Midbrain (tissue), 1 donor: ENCODE measurements at places on chromosomes 2 and 18.

GRCh38 chr2:9207641-9208311, 1.2 kb downstream of the ASAP2 start:
- no peak for DNase-seq

DNA sequence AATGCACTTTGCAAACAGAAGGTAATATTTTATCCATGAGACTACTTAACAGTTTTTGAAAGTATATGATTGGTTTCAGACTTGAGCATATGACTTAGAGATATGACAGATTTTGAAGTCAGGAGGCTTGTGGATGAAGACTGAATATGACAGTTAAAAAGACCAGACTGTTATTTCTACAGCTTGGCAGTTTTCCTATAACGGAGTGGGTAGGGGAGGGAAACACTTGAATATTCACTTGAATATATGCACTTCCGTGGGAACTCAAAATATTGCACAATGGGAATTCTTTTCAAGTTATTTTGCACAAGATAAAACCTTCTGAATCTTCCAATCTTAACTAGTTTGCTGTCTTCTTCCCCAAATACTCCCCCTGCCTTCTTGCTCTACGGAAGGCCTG, 64.6 kb upstream of the ACKR3 start:
- no peak for DNase-seq

DNA sequence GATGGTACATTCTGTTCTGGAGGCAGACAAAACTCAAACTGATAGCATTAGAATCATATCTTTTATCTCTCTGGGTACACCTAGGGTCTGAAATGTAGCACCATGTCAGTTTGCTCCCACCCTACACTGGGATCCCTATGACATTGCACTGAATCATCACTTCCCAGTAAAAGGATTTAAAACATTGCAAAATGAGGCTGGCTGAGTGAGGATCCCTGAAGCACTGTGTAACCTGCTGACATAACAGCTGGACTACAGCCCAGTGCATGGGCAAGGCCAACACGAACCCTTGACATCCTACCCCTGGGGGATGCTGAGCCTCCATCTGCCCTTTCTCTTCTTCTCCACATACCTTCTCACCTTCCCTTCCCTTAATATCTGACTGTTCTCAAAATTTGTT, 253.2 kb downstream of the TTC32 start:
- DNase-seq, result no peak

- DNase-seq, result no peak
Measured at GRCh38 chr2:85911097-85911496, 22.3 kb upstream of the ST3GAL5 start.

DNA sequence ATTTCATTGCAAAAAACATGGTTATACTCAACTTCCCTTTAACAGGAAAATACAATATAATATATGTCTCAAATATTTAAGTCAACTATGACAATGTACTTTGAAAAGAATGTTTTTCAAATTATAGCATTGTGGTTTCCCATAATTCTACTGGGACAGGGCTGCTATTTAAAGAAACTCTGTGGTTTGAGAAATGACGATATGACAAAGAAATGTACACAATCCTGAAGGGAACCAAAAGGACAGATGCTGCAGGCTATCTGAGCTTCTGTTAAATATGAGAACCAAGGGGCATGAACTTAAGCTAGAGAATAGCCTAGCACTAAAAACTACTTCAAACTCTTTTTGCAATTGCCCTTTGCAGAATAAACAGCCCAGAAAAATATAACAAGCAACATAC, 415.9 kb downstream of the GRB14 start:
- no peak for DNase-seq

GRCh38 chr2:12057436-12058166, 311.2 kb downstream of the LPIN1 start:
- no peak for DNase-seq

DNA sequence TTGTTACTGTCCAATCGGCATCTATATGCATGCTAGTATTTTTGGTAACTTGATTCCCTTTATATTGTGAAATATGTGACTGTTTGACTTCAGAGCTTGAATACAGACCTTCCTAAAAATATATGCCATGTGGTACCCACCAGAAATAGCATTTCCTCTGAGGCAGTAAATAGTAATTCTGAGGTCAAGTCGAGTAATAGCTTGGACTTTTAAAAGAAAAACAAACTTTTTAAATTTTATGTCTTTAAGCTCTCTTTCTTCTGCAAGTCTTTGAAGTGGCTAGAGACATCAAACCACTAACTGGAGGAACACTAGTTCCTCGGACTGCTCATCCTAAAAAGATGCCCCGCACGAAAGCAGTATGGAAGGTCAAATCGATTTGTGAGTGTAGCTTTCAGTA, 396.8 kb upstream of the SLC14A2 start:
- DNase-seq, result no peak

DNA sequence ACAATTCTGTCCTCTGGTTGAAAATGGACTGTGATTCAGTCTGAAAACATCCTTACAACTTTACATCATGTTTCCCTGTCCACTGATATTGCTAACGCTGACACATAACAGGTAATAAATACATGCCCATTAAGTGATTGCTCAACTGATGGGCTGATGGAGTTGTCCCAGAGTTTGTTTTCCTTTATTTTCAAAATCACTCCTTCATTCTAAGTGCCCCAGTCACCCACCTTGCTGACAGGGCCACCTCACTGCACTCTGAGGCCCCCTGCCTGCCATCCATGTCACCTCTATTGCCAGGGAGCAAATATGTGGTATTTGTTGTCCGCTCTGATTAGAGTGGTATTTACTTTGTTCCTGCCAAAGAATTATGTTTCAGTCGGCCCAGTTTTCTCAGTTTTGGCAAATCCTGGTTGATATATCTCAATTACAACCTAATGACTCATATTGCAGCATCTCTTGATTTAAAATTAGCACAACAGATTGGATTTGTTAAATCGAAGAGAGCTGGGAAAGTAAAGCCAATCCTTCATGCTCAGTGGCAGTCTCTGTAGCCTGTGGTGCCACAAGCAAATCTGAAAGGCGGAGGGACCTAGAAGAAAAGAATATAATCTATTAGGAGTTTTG, 105.1 kb downstream of the RDH14 start:
- no peak for DNase-seq

- DNase-seq, result peak; percentile 54
Measured at GRCh38 chr18:34809451-34810072, 99.5 kb downstream of the DTNA start.

DNA sequence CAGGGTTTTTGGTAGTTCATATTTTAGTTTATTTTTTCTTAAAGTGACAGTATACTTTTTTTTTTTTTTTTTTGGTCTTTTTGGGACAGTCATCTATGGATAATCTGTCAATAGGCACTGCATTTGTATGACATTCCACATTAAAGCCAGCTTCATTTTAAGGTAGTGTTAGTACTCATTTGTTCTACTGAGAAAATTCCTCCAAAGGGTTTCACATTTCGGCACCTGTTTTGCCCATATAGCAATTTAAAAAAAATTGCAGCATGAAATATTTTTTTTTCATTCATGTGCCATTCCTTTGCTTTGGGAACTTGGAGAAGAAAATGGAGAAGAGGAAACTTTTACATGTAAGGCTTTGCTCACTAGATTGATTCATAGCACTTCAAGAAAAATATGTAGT, 276.3 kb upstream of the TCF4 start:
- no peak for DNase-seq

DNA sequence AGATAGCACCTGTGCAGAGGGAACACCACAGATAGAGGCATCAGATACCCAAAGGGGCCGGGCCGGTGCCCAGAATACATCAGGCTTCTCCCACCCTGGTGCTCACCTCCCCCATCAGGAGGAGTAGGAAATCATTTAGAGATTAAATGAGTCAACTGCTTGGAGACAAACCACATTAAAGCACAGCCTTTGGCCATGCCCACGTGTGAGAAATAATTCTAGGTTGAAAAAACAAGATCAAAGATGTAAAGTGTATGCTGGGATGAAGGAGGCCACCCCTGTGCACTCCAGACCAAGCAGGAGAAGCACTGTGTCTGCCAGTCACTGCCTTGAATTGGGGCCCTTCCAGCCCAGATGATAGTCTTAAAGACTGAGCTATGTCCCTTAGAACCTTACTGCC, 152.8 kb upstream of the ACAA2 start:
- DNase-seq, result no peak

- DNase-seq, result no peak
Measured at GRCh38 chr2:113858764-113859163, 31.1 kb upstream of the ACTR3 start.

DNA sequence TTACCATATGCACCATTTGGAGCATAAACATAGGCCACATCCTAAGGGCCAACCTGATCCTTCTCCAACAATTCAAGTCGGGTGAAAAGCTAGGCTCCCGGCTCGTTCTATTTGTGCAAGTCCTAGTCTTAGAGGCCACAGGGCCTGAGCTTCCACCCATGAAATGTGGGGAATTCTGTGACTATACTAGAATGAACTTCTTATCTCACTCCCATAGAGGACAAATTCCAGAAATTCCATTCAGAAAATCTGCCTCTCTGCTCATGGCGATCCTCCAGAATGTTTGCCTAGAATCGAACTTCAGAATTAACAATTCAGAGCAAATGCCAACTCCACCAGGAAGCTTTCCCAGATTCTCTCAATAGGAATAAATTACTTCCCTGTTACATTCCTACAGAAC, 187.9 kb downstream of the BCL11A start:
- DNase-seq, result no peak
